ENCODE measurements at places on chromosomes 16 and 17. TPM values are rescaled to one million over a fixed set of nuclear protein-coding genes. Genes with fewer than 3 reads are reported as not detected.
A peak's percentile ranks its signal among the peaks of the same experiment; 100 is the strongest.

- DNase-seq: no peak
Measured at GRCh38 chr16:57591870-57592485, 36.5 kb upstream of the ADGRG1 start.

GRCh38 chr16:23650674-23651416, 9.6 kb downstream of the DCTN5 start:
- DNase-seq: peak; percentile 35

GRCh38 chr17:32191306-32191705, 49.0 kb downstream of the RHOT1 start:
- DNase-seq: peak; percentile 28

- peak; percentile 93 for DNase-seq
Measured at GRCh38 chr17:72590382-72590781, 469.6 kb downstream of the SOX9 start.

DNA sequence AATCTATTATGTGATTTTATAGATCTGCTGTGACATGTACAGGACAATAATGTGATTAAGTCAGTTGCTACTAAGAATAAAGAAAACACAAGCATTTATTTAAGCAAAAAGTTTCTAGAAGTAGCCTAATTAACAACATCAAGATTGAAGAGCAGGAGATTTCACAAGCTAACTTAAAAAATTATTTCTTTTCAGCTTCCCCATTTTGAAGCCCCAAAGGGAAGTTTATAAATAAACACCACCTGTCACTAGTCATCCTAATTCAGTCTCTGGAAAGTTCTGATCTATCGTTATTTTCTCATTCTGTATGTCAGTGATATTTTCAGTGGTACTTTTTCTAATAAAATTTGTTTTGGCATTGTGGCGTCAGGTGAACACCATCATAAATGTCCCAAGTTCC, 8.3 kb downstream of the CAPNS2 start:
- no peak for DNase-seq

DNA sequence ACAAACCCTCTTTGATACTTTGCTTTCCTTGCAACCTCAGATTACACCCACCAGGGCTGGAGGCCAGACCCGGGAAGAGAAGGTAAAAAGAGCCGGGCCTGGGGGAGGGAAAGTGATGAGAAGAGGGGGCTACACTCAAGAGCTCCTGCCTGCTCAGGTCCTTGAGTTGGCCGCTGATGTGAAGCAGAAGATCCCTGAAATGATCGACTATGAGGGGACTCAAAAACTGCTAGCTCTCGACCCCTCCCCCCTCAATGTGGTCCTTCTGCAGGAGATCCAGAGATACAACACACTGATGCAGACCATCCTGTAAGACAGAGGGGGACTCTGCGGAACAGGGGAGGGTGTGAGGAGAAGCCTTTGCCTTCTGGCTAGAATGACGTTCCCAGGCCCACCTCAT, 2.8 kb upstream of the KDM6B start:
- DNase-seq: no peak

- DNase-seq: no peak
Measured at GRCh38 chr16:14372471-14372870, 257.6 kb downstream of the PARN start.

GRCh38 chr17:6464446-6465041, 20.3 kb downstream of the PIMREG start:
- DNase-seq: no peak

DNA sequence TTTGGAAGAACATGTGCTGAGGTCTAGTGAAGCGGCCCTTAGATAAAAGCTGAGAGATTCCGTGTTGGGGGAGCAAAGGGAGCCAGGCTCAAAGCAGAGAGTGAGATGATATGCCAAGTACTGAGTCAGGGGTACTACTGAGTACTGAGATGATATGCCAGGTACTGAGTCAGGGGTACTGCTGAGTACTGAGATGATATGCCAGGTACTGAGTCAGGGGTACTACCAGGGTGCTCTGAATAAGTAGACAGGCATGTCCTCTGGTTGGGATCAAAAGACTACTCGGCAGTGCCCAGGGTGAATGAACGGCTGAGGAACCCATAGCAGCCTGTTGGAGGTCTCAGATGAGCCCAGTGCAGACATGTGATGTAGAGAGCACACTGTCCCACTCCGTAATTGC, 239.0 kb downstream of the SOX9 start:
- peak; percentile 25 for DNase-seq

GRCh38 chr16:49399594-49400364, 26.2 kb downstream of the C16orf78 start:
- no peak for DNase-seq

The ACLY gene
- 110 TPM for total RNA-seq

The KIFC3 gene
- total RNA-seq: 42.2 TPM

Data from PC-3 (cell line).